ENCODE measurements at places on chromosomes 12 and 14. TPM values are rescaled to one million over a fixed set of nuclear protein-coding genes. Genes with fewer than 3 reads are reported as not detected.

Gene DPF3
- 0.22 TPM for total RNA-seq

Gene GPRC5D
- not detected for total RNA-seq

Gene TUNAR
- not detected for total RNA-seq

Gene SERPINA1
- 0.67 TPM for total RNA-seq

Gene GLTP
- total RNA-seq: 19.7 TPM

Gene DNM1L
- total RNA-seq: 43.9 TPM

Gene SLCO1A2
- total RNA-seq: 0.32 TPM

Gene RTN1
- total RNA-seq: 0.06 TPM

Gene TSPAN11
- 0.08 TPM for total RNA-seq

Gene NPAS3
- total RNA-seq: not detected

Gene KRT86
- total RNA-seq: 42.7 TPM

Gene TSPAN9
- total RNA-seq: 24.5 TPM

Gene CLEC1B
- total RNA-seq: not detected

Gene PPP1R1A
- total RNA-seq: 0.18 TPM

Gene MYO1H
- total RNA-seq: not detected

Gene LHX5
- not detected for total RNA-seq

Data from A549 treated with CORT108297 at 1 μM for 4 hours (cell line).